ENCODE measurements at places on chromosomes 7 and 10.

GRCh38 chr10:68107651-68108050 lies 1.6 kb upstream of the MYPN start:
- DNase-seq = no peak

DNA sequence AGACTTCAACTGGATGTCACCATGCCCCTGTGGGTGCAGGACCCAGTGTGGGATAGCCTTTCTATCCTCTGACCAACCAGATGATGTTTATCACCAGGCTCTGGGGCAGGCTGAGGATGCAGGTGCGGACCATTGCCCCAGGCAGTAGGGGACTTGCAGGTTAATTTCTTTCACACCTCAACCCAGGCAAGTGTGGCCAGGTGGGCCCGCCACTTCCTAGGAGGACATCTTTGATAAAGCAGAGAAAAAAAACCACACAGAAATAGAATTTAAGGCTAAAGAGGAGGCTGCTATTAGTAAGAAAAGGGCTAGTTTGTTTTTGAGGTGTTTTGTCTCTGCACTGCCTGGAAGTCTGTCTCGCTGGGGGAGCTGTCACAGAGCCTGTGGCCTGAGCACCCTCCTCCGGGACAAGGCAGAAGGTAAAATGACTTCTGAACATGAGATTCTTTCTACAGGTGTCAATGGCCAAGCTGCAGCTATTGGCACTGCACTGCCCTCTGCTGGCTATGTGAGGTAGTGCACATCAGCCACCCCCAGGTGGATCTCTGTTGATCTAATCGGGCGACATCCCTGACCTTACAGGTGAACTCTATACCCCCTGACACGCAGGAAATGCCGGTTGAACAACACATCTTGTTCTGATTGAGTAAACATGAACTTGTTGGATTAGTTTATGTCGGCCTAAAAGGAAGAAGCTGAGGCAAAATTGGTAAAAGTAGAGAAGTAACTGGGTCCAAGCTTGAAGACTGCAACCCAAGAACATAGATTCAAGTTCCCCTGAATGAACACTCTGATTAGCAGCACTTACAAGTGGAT lies 21.0 kb downstream of the UPP1 start:
- DNase-seq = peak; percentile 60

- DNase-seq = no peak
Observed at GRCh38 chr10:33617381-33618080, 283.1 kb upstream of the NRP1 start.

DNA sequence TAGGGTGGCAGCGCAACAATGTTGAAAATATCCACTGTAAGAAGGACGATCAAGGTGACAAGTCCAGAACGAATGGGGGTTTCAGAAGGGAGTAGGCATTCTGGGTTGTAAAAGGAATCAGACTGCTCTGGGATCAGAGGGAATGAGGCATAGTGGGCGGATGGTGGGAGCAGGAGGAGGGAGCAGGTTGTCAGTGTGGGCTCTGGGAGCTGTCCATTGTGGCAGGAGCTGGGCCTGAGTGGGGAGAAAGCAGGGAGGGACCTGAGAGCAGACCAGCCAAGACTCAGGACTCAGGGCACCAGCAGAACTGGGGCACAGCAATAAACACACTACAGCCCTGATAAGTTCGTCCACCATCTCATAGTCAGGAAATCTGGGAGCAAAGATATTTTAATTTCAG lies 292.6 kb upstream of the MKI67 start:
- no peak for DNase-seq

GRCh38 chr10:10844251-10844650 lies 173.4 kb upstream of the CELF2 start:
- DNase-seq = no peak

All from HuH-7.5 (cell line).